ENCODE measurements at places on chromosomes 7 and 10.

- no peak for DNase-seq
Observed at GRCh38 chr10:100987685-100988049, 324 bp downstream of the TWNK start.

- no peak for DNase-seq
Observed at GRCh38 chr7:5139998-5140397, 50.0 kb upstream of the WIPI2 start.

- no peak for DNase-seq
Observed at GRCh38 chr7:149868623-149869290, 5.0 kb upstream of the ATP6V0E2 start.

- DNase-seq = no peak
Observed at GRCh38 chr7:142745091-142745635, 4.1 kb upstream of the PRSS1 start.

DNA sequence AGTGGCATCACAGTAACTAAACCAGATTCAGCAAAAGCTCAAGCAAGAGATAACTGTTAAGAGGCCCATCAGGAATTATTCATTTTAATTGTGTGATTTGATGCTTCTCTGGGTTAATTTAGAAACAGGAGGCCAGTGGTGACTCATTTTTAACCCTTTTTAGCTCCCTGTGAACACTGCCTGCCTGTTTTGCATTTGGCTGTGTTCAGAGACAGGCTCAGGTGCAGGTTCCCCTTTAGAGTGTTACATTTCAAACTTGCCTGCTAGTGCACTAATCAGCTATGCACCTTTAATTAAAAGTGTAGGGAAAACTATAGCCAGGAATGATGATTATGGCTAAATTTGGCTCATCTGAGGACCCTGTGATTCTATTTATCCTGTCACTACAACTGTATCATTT lies 6.5 kb downstream of the STAMBPL1 start:
- DNase-seq = no peak

DNA sequence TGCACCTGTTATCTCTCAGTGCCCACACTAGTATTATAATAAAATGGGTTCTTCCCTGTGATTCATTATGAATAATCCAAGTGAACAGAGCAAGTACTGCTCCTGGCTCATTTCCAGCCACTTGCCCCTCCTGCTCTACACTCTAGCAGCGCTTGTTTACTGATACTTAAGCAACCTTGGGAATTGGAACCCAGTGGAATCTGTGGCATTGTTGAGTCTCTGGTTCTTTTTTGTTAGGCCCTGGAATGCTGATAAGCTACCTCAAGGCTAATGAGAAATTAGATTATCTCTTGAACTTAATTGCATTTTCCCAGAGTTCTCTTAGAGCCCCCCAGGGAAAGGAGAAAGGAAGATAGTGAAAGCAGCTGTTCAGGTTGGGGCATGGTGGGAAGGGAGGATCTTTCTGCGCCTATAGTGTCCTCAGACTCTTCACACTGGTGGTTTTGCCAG lies 34.0 kb downstream of the PRKAR2B start:
- no peak for DNase-seq

DNA sequence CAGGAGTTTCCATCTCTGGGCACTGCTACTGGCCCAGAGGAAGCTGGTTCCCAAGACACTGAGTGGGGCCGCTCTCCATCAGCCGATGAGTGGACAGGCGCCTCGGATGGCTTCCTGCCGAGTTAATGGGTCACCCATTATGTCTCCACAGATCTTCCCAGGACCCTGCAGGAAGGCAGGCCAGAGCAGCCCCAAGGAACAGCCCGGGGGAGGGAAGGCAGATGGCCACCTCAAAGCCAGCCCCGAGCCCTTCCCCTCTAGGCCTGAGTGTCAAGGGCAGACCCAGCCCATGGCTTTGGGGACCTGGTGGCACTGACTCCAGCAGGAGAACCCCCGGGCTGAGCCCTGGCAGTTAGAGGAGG lies 3.4 kb upstream of the LFNG start:
- DNase-seq = no peak

DNA sequence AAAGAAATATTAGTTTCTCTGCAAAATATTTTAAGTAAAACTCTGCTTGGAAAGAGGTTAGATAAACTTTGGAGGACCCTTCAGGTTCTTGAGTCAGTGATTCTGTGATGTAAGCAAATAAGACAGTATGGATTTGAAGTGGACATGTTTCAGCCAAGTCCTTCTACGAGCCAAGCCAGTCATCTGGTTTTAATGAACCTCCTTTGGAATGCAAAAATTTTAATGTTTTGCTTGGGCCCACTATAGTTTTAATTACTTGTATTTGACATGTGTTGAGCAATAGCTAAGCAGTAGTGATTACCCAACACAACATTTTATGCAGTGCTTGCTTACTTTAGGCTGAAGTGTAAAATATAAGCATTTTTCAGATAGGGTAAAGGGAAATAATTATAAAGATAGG lies 296.3 kb upstream of the SEMA3D start:
- DNase-seq = no peak

DNA sequence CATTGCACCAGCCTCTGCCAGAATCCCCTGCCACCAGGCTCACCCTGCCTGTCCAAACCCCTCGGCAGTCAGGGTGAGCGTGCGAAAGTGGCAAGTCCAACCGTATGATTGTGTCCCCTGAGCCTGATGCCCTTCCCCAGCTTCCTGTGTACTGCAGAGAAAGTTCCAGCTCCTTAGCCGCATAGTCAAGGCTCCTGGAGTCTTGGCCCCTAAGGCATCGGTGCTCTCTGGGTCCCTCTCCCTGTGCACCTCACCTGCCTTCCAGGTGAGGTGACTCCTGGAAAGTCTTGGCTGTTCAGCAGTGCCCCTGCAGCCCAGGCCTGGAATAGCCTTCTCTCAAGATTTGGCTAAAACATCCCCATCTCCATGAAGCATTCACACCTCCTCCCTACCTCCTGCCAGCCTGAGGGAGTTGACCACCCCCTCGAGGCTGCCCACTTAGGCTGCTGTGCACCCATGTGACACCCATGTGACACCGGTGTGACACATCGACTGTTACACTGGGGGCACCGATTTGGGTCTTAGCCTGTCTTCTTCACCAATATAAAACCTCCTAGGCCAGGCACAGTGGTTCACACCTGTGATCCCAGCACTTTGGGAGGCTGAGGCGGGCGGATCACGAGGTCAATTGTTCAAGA lies 56.1 kb upstream of the ELN start:
- DNase-seq = no peak

DNA sequence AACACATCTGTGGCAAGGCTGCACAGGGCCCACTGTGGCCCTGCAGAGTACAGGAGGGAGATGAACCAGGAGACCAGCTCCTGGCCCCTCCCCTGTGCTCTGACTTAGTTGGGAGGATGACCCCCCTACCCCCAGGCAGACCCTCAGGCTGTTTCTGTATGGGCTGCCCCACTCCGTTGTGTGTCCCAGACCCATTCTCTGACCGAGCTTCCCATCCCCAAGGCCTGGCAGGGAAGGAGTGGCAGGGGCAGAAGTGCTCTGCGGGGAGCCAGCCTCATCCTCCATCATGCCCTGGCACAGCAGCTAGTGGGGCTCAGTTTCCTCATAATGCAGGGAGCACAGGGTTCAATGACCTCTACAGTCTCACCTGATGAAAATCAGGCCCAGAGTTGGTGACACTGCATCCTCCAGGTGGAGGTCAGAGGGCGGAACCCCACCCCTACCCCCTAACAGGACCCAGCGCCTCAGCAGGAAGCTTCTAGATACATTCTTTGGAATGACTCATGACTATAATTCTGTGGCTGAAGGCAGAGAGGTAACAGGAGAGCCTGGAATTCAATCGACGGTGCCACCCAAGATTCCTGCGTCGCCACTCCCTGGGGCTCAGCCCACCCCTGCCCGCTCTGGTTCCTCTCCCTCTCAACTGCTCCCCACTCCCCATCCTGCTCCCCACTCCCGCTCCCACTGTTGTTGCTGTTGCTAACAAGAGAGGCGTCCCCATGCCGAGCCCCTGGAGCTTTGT lies 18.2 kb downstream of the PODXL start:
- DNase-seq = no peak

GRCh38 chr7:39746103-39746819 lies 122.9 kb downstream of the RALA start:
- DNase-seq = peak; percentile 25

- DNase-seq = no peak
Observed at GRCh38 chr7:111990643-111991042, 215.6 kb downstream of the DOCK4 start.

DNA sequence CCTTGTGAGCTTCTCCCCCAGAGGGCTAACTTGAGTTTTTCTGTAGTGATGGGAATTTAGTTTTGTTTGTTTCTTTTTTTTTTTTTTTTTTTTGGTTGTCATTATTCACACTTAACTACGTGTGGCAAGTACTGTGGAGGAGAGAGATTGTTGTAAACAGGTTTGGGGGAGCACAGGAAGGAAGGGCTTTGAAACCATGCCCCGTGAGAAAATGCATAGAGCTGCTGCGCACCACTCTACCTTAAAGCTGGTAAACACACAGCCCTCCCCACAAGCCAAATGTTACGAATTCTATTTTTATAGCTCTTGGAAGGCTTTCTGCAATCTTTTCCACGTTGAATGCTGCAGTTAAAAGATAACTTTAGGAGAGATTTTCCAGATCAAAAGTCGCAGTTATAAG lies 76.2 kb downstream of the ZNF22 start:
- DNase-seq = no peak

DNA sequence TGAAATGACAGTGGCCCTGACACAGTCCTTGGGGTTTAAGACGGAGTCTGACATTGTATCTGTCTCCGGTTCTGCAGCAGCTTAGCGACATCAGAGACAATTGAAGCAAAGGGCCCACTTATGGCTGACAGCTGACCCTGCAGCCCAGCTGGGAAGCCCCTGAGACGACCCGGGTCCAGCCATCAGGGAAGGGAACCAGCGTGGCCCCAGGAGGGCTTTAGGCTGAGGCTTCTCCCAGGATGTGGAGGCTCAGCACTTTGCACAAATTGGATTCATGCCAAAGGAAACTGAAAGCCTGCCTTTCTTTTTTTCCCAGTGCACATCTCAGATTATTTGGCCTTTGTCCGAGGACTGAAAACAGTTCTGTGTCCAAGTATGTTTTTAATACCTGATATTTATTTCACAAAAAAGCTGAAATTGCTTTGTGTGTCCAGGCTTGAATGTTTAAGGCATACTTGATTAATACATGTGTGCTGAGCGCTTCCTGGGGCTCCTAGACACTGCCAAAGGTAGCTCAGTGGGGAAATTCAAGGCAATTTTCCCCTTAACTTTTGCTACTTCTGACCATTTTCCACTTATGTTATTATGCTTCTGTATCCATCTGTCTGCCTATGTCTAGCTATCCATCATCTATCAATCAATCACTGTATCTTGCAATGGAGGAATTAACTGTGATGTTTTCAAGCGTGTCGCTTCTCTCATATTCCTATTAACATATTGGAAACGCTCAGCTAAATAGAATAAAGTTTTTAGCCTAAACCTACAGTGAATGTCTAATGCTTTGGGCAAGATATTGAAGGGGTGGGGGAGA lies 34.8 kb downstream of the KLF6 start:
- no peak for DNase-seq

GRCh38 chr7:5679813-5680473 lies 101.5 kb downstream of the RNF216 start:
- DNase-seq = no peak

GRCh38 chr10:110711382-110711781 lies 67.2 kb downstream of the RBM20 start:
- DNase-seq = no peak
